Mesothelial cell of epicardium (in vitro differentiated cells): ENCODE measurements at places on chromosomes 2 and 18. TPM values are rescaled to one million over a fixed set of nuclear protein-coding genes. Genes with fewer than 3 reads are reported as not detected.

The INHA gene
- 3.0 to 3.7 TPM (median 3.6 TPM) in 3 replicates for total RNA-seq

- DNase-seq, result no peak
Observed at GRCh38 chr2:211751848-211752247, 786.8 kb downstream of the ERBB4 start.

GRCh38 chr2:84904717-84905174, 710 bp upstream of the TMSB10 start:
- DNase-seq, result no peak

DNA sequence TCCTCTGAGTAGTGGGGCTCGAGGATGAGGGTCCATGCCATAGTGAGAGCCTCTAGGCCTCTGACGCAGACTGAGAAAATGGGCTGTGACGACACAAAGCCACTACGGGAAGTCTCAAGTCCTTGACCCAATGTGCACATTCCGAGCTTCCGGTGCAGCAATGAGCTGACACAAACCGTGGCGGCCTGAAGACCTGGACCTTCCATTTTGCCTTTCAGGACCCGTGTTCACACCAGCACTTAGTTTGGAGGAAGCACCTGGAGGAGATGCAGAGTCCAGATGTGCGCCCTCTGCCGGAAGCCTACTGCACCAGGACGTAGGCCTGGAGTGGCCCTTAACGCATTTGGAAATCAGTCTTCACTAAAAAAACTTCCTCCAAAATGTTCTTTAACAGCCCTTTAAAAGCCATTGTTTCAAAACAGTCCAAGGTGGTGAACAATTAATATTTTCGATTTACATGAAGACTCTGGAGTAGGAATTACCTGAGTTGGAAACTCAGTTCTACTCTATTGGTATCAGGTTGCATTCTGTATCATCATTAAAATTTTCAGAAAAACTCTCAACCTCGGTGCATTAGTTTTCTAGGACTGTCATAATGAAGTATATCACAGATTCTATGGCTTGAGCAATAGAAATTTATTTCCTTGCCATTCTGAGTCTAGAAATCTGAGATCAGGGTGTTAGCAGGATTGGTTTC, 33.9 kb downstream of the BMP10 start:
- DNase-seq, result peak; percentile 30

GRCh38 chr2:219247678-219248642, 2.7 kb downstream of the STK16 start:
- DNase-seq, result no peak

The EXOC6B gene
- total RNA-seq, result 99.7 to 105 TPM (median 104 TPM) in 3 replicates

The DPP4 gene
- total RNA-seq, result 7.2 to 8.2 TPM (median 7.6 TPM) in 3 replicates

- DNase-seq, result no peak
Observed at GRCh38 chr18:79979843-79980242, 8.5 kb downstream of the TXNL4A start.

DNA sequence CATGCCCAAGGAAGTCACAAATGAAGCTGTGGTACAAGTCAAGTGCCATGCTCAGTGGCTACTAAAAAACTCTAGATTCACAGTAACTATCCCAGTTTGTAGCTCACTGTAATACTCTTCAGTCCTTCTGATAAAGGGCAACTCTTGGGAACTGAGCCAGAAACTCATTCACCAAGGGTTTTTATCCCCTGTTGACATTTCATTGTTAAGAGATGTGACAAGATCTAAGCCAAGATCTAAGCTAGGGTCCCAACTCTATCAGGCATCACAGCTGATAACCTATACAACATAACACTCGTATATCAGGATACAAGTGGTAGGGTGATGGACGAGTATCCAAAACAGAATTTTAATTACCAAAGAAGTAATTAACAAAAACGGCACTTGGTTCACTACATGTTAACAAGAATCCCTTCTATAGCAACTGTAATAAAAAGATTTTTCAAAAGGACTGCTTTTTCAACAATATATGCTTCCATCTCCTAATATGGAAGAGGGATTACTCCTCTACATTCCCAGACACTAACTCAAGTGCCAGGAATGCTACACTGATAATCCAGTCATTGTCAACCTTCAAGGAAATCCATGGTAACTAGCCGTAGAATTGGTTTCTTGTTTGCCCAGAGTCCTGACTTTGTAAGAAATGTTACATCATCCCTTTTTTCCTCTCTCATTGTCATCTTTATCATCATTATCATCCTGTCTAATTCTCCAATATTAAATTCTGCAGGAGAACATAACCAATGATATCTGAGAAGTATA, 111.7 kb downstream of the CDH2 start:
- DNase-seq, result no peak

DNA sequence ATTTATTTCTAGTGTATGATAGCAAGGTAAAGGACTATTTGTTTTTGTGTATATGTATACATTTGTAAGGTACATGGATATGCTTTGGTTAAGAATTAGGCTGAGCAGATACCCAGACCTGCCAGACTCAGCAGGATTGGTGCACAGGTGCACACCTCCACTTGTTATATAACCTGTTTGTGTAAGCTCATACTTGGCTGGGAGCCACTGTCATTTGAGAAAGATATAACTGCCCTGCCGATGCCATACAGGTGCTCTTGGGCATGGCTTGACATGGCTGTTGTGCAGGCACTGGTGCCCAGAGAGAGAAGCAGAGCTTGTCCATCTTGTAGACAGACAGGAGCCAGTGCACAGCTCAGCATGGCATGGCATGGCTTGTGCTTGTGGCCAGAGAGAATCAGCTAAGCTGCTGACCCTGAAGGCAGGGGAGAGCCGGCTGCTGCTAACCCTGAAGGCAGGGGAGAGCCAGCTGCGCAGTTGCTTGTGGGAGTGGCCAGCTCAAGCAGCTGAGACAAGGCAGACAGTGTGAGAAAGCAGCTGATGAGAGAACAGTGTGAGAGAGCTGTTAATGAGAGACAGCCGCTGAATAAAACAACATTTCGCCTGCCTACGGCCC, 136.5 kb downstream of the RNF144A start:
- DNase-seq, result no peak

The FEV gene
- 0.16 to 0.29 TPM (median 0.22 TPM) in 3 replicates for total RNA-seq

The INSIG2 gene
- 18.9 to 22.5 TPM (median 21.1 TPM) in 3 replicates for total RNA-seq
